D341Med (cell line): ENCODE measurements at places on chromosomes 6 and 20.

GRCh38 chr20:58518896-58519593 is 3.8 kb upstream of the APCDD1L start:
- DNase-seq = no peak

GRCh38 chr6:169391473-169392071 is 137.9 kb upstream of the THBS2 start:
- DNase-seq = no peak

GRCh38 chr6:143198312-143198711 is 137.6 kb downstream of the AIG1 start:
- no peak for DNase-seq

DNA sequence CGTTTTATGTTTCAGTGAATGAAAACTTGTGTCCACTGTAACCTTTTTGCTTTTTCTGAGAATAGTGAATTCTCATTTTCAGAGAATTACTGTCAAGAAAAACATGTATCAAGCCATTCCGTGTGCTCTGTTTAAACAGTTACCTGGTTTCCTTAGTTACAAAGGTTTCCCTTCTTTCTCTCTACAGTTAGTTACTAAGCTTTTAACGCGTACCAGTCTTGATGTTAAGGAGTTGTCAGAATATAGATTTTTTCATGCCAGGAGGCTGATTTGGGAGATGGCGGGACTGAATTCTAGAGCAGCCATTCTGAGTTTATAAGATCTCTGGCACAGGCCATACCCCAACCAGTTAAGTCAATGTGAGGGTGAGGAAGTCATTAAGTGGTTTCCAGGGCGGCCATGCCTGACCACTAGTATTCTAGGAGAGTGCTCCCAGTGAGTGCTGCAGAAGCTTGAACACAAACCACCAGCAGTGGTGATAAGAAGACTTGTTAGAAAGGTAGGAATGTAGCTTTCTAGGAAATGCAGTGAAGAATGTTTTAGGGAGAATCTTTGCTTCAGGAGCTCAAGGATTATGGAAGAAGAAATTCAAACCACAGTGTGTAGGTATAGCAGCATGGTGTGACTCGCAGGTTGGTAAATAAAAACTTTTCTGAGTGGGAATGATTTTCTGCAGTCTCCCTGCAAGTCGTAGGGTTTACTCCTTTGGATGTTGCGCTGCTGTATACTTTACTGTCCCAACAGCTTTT is 112.9 kb downstream of the JARID2 start:
- no peak for DNase-seq

DNA sequence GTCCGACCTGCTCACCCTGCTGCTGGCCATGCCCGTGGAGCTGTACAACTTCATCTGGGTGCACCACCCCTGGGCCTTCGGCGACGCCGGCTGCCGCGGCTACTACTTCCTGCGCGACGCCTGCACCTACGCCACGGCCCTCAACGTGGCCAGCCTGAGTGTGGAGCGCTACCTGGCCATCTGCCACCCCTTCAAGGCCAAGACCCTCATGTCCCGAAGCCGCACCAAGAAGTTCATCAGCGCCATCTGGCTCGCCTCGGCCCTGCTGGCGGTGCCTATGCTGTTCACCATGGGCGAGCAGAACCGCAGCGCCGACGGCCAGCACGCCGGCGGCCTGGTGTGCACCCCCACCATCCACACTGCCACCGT is 885 bp downstream of the NTSR1 start:
- no peak for DNase-seq

GRCh38 chr6:118580585-118581419 is 32.7 kb downstream of the PLN start:
- peak; percentile 72 for DNase-seq

DNA sequence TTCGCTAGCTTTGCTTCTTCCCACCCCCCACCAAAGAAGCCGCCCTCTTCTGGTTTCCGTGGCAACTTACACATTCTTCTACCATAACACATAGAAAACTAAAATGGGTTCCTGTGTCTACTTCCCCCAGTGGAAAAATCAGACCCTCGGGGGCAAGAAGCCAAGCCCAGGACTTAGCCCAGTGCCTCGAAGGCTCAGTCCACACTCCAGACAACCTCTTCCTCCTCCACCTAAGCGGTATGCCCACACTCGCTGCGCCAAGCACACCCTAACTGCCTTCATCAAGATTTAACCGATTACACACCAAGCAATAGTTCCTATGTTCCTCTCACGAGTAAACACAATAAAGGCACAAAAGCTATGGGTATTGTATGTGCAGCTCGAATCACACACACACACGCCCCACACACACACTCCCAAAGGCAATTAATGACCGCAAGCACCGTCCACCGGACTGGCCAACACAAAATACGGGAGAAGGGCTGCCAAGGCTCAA is 537 bp downstream of the PPIL4 start:
- DNase-seq = peak; percentile 39

DNA sequence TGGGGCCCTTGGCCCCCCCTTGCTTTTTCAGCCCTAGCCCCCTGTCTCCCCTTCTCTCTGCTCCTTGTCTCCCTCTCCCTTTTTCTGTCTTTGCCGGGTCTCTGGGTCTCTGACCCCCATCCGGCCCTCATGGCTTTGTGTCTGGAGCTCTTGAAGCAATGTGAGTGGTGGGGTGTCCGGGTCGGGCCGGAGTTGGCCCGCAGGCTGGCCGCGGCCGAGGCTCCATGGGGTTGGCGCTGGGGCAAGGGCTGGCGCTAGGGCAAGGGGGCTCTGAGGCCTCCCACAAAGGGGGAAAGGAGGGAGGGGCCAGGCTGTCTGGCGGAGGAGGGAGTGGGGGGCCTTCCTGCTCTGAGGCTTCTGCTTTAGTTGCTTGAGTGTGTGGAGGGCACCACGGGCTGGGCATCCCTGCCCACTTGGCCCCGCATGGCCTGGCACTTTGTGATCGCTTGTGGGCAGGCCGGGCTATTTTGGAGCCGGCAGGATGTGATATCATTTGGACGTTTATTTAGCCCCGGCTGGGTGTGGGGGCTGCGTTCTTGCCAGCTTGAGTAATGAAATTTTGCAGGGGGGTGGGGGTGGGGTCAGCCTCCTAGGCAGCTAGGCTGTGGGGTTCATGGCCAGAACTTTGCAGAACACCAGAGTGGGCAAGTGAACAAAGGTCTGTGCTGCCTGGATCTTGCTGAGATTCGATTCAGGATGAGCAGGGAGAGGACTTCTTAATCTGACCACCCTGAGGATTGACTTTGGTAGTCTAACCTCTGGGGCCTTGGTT is 78.7 kb upstream of the MYL9 start:
- no peak for DNase-seq

DNA sequence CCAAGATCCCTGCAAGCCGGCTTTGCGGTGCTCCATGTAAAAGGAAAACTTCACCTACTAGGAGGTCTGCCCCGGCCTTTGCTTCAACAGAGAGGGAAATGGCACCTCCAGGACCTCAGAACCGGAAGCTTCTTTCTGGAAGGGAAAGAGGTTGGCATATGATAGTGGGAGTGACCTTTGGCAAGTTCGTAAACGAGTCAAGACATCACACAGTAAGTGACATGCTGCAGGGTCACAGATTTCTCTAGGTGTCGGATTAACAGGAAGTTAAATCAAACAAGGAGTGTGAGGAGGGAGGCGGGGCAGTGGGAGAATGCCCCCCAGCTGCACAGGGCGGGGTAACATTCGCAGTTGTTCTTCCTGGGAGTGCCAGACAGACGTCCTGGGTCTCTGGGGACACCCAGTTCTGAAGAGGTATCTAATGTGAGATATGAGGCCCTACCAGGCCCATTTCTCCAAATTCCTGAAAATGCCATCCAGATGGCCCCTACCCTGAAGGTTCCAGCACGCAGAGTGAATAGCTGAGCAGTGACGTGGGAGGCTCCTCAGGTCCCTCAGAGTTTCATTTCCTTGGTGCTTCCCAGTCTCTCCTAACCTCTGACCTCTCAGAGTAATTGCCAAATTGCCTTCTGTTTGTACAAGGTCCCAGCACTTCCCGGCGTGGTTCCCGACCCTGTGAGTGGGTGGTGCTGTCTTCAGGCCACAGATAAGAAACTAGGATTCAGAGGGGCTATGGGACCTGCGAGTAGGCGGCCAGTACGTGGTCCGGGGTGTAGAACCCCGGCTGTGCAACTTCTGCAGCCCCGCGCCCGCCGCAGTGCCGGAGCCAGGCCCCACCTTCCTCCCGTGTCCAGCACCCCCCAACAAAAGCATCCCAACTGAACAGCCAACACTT is 1.9 kb downstream of the RRBP1 start:
- DNase-seq = no peak

GRCh38 chr6:52640170-52640569 is 30.7 kb upstream of the TMEM14A start:
- DNase-seq = no peak

- DNase-seq = no peak
Observed at GRCh38 chr20:60928341-60928740, 323.7 kb upstream of the CDH4 start.

DNA sequence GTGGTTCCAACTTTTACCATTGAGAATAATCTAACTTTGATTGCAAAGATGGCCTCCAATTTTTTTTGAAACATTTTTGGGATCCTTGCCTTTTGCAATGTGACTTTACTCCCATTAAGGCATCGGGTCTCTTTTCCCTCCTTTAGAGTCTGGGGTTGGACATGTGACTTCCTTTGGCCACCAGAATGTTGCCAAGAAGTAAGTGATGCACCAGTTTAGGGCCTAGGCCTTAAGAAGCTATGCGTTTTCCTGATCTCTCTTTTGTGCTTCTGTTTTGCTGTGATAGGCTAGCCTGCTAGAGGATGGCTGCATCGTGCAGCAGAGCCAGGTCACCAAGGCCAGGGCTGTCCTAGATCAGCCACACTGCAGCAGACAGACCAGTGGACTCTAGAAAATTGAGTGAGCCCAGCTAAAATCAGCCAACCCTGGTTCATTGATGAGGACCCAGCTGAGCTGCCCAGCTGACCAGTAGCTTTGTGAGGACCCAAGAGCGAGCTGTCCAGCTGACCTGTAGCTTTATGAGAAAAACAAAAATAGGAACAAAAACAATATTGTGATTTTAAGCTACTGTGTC is 594.0 kb upstream of the JAG1 start:
- no peak for DNase-seq

GRCh38 chr6:22451962-22452361 is 117.4 kb upstream of the HDGFL1 start:
- no peak for DNase-seq

GRCh38 chr6:6749702-6750491 is 161.4 kb downstream of the LY86 start:
- DNase-seq = peak; percentile 46

- DNase-seq = peak; percentile 85
Observed at GRCh38 chr20:58870293-58871014, 17.9 kb downstream of the GNAS start.

DNA sequence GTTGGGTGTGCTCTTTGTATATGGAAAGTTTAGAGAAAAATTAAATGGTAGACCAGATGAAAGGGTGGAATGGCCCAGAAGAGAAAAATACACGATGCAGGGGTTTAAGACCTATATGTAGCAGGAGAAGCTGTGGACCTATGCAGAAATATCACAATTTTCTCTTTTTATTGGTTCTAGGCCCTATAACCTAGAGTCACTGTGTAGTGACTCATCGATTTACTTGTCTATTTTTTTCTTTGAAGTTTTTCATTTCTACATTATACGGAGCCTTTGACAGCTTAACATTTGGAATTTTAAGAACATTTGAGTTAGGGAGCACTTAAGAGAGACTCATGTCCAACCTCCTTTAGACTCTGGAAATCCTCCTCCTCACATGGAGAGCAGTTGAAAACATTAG is 28.3 kb upstream of the ADGRF1 start:
- no peak for DNase-seq

- no peak for DNase-seq
Observed at GRCh38 chr20:46388201-46388836, 18.1 kb downstream of the ELMO2 start.

DNA sequence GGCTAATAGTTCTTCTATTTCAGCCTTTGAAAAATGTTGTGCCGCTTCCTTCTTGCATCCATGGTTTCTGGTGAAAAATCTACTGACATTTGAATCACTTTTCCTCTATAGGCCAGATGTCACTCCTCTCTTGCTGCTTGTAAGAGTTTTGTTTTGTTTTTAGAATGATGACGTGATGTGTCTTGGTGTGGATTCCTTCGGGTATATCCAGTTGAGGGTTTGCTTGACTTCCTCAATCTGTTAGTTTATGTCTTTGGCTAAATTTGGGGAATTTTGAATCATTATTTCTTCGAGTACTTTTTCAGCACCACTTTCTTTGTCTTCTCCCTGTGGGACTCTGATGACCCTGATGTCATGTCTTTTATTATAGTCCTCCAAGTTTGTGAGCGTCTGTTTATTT is 175.5 kb downstream of the MYLK4 start:
- no peak for DNase-seq

DNA sequence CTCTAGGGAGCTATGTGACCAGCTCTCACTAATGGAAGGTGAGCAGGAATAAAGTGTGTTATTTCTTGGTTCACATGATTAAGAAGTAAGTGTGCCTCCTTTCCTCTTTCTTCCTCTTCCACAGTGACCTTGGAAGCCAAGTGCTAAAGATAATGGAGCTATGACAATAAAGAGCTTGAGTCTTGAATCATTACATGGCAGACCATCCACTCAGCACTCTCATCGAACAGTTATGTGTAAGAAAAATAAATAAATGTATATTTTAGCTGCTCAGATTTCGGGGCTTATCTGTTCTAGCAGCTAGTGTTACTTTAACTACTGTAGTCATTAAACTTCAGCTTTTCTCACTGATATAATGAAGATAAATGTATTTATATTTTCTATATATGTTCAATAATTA is 72.9 kb downstream of the HDGFL1 start:
- no peak for DNase-seq

- DNase-seq = no peak
Observed at GRCh38 chr20:47561603-47562583, 60.2 kb downstream of the NCOA3 start.

- no peak for DNase-seq
Observed at GRCh38 chr20:62774762-62775161, 21.5 kb upstream of the MRGBP start.

GRCh38 chr6:116127771-116128493 is 2.0 kb upstream of the COL10A1 start:
- no peak for DNase-seq

- DNase-seq = no peak
Observed at GRCh38 chr6:159522877-159523547, 170.0 kb downstream of the SOD2 start.

DNA sequence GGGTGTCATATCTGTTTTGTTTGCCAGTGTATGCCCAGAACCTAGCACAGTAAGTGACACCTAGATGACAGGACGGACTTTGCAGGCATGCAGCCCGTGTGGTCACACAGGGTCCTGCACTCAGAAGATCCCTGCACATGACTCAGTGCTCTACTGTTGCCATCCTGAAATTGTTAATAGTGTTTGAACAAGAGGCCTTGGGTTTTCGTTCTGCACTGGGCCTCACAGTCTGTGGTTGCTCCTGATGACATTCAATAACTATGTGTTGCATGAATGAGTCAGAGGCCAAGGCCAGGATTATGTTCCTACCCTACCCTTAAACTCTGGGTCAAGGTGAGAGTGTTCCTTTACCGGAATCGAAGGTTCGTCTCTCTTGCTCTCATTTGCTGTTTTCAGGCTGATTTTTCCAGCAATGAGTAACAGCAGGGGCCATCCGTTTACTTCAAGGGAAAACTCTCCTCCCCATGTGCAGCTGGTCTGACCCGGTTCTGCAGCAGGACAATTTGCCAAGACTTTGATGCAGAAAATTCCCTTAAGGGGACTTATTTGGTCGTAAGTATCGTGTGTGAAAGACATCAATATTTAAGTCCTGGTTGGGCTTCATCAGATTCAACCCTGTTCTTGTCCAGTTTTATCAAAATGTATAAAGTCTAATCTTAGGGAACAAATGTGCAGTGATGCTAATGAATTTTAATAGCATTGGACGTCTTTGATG is 13.0 kb upstream of the PFDN4 start:
- DNase-seq = no peak

GRCh38 chr6:33430991-33431879 is 11.4 kb downstream of the SYNGAP1 start:
- peak; percentile 89 for DNase-seq
